ENCODE measurements at places on chromosomes 2 and 18. TPM values are rescaled to one million over a fixed set of nuclear protein-coding genes. Genes with fewer than 3 reads are reported as not detected.
A peak's percentile ranks its signal among the peaks of the same experiment; 100 is the strongest.

Gene TCF7L1
- not detected for total RNA-seq

DNA sequence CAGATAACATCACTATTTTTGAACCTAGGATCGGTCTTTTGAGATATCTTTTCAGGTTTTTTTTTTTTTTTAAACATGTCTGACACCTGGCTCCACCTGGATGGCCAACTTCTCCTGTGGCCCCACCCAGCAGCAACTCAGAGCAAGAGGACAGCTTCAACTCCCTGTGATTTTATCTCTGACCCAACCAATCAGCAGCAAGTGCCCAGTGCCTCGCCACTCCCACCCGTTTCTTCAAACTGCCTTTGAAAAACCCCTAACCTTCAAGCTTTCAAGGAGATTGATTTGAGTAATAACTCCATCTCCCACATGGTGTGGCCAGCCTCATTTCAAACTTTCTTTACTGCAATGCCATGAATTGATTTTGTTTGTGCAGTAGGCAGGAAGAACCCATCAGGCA lies 19.0 kb downstream of the MYO3B start:
- DNase-seq, result no peak

DNA sequence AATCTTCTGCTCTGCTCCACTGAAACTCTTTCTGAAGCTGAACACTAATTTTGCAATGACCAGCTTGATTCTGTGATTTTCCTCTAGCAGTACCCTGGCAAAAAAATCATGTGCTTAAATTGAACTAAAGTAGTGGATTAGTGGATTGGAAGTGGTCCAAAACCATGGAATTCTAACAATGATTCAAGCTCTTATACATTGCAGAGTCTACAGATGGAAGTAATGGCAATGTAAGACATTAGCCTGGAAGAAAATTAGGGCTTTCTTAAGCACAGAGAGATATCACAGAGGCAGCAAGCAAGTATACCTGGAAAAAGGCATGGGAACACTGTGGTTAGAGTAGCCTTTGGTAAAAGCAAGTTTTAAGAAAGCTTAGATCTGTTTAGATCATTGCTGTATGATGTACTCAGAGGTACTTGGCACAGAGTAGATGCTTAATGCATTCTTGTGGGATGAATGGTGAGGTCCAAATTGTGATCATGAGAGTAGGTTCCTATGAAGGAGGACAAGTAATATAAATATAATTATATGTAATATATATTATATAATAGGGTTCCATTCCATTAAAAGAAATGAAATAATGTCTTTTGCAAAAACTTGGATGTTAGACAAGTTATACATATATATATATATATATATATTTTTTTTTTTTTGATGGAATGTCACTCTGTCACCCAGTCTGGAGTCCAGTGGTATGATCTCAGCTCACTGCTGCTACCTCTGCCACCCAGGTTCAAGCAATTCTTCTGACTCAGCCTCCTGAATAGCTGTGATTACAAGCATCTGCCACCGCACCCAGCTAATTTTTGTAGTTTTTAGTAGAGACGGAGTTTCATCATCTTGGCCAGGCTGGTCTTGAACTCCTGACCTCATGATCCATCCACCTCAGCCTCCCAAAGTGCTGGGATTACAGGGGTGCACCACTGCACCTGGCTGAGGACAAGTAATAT lies 172.2 kb upstream of the SCN7A start:
- DNase-seq, result no peak

DNA sequence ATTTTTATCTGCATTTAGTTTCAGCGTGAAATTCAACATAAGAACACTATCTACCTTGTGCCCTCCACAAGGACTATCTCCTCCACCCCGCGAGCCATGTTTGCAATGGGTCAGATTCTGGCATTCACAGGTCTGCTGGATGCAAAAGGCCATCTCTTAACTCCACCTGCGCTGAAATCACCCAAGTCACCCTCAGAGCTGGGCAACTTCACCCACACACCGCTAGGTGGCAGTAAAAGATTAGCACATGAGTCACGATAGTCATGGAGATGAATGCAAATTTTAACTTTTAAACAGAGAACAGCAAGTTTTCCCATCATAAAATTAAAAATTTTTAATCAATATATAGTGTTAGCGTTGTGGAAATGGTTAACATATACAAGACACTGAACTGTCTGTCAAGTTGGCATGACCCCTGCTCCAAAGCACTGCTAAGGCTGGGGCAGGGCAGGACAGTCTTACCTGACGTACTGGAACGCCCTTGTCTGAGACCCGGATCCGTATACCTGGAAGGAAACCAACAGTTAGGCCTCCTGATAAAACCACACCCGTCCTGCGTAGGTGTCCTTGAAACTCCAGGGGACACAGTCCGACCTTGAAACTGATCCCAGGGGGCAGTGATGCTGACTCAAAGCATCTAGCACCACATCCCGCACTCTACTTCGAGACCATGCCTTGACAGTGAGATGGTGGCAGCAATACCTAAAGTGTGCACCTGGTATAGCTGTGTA lies 89.6 kb downstream of the UXS1 start:
- DNase-seq, result peak; percentile 64

DNA sequence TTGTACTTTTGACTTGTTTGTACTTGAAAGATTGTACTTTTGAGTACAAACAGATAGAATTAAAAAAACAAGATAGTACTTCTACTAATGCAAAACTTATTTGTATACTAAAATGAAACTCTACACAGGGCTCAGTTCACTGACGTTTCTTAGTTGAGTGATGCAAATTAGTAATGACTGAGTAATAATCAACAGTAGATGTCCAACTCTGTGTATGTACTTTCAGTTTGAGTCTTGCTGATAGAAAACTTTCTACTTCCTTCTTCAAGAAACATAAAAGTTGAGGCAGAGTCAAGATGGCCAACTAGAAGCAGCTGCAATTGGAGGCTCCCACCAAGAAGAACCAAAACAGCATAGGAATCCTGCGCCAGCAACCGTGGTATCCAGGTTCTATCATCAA lies 585.0 kb downstream of the NR4A2 start:
- no peak for DNase-seq

DNA sequence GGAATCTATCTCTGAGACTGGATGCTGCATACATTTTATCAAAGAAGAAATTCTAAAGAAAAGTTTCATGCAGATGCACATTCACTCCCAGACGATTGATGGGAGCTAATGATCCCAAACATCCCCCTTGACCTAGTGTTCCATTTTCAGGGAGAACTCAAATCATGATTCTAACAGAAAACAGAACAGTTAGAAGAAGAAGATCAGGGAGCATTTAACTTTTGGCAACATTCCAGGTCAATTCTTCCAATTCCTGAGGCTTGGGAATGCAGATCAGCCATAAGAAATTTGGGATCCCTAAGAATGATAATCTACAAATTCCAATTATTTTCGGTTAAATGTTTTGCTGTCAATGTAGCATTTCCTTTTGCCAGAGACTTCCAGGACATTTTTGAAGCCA lies 96.6 kb downstream of the CPO start:
- no peak for DNase-seq

GRCh38 chr18:58715540-58715939 lies 44.3 kb downstream of the MALT1 start:
- no peak for DNase-seq

GRCh38 chr2:181152226-181152625 lies 171.8 kb downstream of the UBE2E3 start:
- no peak for DNase-seq
